Kidney epithelial cell (primary cell): ENCODE measurements at places on chromosomes 6 and 20.
A peak's percentile ranks its signal among the peaks of the same experiment; 100 is the strongest.

DNA sequence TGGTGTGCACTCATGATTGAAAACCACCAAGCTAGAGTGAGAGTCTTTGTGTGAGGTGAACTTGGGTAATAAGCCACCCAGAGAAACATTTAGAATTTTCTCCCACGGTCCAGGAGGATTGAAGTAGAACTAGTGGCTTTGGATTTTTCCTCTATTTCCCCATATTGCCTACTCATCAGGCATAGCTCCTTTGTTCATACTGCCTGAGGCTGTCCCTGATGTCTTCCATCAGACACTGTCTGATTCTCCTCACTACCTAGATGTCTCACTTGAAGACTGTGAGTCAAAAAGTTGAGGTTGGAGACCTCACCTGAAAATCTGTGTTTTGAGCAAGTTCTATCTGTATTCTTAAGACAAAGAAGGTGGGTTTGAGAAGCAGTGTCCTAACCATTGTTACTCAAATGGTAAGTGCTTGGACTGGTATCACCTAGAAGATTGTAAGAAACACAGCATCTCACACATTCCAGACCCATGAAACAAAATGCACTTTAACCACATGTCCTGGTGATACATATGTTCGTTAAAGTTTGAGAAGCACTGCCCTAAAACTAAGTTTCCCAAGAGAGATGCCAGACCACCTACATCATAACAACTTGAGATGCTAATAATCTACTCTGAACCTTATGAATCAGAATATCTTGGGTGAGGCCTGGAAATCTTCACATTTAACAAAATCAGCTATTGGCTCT, 523.4 kb upstream of the BTBD3 start:
- peak; percentile 39 for DNase-seq

- DNase-seq = no peak
Measured at GRCh38 chr6:35128496-35128895, 12.6 kb downstream of the TCP11 start.

DNA sequence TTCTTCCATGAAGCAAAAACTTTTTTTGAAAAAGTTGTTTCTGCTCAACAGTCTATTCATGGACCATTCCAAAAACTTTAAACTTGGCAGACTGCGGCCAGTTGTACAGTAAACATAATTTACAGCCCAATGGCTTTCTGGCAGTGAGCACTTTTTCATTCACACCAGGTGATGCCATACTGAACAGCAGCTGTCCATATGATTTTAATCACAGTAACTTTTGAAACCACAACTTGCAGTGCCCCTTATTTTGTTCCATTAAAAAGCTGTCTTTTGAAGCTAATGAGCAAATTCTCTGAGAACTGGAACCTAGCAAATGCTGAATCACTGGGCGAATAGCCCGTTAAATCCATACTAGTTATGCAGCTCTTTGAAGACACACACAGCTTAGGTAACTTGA, 576.6 kb downstream of the PTPRT start:
- no peak for DNase-seq

- DNase-seq = no peak
Measured at GRCh38 chr6:107817784-107818183, 6.3 kb downstream of the SCML4 start.

GRCh38 chr20:46398963-46399362, 7.5 kb downstream of the ELMO2 start:
- DNase-seq = no peak

- DNase-seq = peak; percentile 95
Measured at GRCh38 chr20:35320396-35321126, 28.3 kb upstream of the FAM83C start.

DNA sequence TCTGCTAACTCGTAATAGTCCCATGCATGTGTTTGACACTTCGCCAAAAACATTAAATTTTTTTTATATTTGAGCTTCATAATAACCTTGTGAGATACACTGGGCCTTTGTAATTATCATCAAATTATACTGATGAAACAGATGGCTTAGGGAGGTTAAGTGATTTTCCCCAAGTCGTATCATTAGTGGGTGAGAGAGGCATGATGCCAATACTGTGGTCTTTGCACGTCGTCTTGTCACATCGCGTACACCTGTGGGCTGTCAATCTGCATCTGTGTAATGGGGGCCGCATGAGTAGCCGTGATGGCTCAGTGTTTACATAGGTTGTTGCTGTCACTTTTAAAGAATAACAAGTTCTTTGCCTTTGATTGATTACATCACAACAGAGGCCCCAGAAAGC, 1.7 kb downstream of the PRL start:
- DNase-seq = no peak

GRCh38 chr20:5864873-5865587, 85.3 kb downstream of the TRMT6 start:
- no peak for DNase-seq

- DNase-seq = no peak
Measured at GRCh38 chr6:920512-920911, 227.6 kb upstream of the EXOC2 start.

GRCh38 chr20:33971147-33971975, 22.4 kb upstream of the RALY start:
- DNase-seq = no peak

GRCh38 chr6:10389739-10390494, 25.0 kb downstream of the TFAP2A start:
- no peak for DNase-seq

GRCh38 chr20:47785854-47786764, 828 bp upstream of the SULF2 start:
- DNase-seq = peak; percentile 34

DNA sequence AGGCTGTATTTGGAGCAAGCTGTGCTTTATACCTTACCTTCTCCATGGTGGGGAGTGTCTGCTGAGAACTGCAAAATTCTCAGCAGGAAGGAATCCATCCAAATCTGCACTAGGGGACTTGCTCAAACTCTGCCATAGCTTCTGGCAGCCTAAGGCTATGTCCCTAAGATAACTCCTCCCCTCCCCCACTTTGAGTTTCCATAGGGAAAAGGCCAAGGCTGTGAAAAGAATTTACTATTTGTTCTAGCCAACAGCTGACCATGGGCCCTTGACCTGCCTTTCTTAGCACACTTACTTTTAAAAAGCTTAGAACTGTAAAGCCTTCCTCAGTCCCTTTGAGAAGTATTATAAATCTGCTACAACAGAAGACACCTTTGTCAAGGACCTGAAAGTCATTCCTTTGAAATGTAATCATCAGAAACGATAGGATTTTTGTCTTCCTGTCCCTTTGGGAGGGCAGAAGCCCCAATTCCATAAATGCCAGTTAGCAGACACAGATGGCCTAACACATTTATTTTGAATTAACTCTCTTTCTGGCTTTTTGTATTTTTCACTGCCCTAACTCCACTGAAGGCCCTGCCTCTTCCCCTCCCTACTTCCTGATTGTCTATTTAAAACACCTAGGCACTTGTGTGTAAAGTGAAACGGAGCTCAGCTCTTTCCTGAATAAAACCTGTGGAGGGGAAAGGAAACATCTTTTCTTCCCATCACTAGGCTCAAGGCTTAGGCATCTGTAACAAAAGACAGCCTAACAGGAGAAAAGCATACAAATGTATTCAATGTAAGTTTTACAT, 157.1 kb downstream of the AKAP7 start:
- no peak for DNase-seq

DNA sequence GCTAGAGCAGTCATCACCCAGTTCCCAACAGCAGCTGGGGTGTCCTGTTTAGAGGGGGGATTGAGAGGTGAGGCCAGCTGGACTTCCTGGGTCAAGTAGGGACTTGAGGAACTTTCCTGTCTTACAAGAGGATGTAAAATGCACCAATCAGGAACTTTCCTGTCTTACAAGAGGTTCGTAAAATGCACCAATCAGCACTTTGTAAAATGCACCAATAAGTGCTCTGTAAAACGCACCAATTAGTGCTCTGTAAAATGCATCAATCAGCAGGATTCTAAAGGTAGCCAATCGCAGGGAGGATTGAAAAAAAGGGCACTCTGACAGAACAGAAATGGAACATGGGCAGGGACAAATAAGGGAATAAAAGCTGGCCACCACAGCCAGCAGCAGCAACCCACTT, 225.7 kb downstream of the GMPR start:
- DNase-seq = no peak

DNA sequence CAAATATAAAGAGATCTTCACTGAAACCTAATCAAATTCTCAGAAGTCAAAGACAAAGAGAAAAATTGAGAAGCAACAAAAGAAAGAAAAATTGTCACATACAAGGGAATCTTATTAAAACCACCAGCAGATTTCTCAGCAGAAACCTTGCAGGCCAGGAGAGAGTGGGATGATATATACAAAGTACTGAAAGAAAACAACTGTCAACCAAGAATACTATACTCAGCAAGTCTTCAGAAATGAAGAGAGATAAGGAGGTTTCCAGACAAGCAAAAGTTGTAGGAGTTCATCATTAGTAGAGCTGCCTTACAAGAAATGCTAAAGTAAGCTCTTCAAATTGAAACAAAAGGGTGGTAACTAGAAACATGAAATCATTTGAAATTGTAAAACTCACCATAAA, 345.6 kb downstream of the MAFB start:
- no peak for DNase-seq

- DNase-seq = no peak
Measured at GRCh38 chr20:32891926-32892660, 33.4 kb downstream of the EFCAB8 start.

DNA sequence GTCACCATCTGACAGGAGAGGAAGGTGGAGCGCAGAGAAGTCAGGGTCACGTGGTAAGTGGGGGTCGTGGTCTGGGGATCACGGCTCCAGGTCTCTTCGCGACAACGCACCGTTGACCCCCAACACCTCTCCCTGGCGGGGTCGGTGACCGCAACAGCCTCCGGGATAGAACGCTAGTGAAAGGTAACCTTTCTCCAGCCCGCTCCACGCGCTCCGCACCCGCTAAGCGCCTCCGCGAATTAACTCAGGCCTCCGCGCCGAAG, 600 bp upstream of the SYNJ2 start:
- no peak for DNase-seq

DNA sequence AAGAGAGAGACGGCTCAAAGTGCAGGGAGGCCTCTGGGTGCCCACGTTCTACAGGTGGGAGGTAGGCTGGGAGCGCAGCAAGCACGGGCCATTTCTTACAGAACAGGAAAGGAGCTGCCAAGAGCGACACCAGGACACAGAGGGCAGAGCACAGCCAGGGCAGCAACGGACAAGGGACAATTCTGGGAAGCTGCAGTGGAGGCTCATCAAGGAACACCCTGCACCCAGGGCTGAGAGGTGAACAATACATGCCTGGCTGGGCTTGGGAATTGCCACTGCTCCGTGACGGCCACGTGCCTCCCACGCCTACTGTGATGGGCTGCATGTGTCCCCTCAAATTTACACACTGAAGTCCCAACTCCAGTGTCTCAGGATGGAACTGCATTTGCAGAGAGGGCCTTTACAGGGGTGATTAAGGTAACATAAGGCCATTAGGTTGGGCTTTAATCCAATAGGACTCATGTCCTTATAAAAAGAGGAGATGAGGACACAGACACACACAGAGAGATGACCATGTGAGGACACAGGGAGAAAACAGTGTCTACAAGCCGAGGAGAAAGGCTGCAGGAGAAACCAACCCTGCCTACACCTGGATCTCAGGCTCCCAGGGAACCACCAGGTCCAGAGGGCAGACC, 13.6 kb downstream of the SERPINB6 start:
- no peak for DNase-seq

- DNase-seq = no peak
Measured at GRCh38 chr6:147633191-147633590, 124.7 kb downstream of the SAMD5 start.

GRCh38 chr6:157036245-157036711, 259.1 kb downstream of the ARID1B start:
- no peak for DNase-seq

DNA sequence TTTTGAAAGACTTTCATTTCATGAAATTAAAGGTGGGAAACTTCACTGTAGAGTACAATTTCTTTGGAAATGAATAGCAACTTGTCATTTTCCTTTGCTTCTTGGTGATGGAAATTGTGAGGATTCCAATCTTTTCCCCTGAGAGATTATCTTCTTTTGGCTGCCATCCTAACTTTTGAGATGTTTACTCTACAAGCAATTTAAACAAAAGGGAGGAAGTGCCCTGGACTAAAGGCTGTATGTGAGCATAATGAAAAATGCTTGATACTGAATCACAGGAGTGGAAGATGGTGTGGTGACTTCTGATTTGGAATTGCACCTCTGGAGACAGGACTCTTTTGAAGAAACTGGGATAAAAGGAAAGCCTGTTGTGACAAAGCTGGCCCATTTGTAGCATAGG, 43.1 kb upstream of the JAG1 start:
- DNase-seq = no peak

- DNase-seq = no peak
Measured at GRCh38 chr6:10603219-10603618, 82.1 kb downstream of the GCNT2 start.

GRCh38 chr6:37807656-37808055, 11.9 kb upstream of the ZFAND3 start:
- peak; percentile 48 for DNase-seq

DNA sequence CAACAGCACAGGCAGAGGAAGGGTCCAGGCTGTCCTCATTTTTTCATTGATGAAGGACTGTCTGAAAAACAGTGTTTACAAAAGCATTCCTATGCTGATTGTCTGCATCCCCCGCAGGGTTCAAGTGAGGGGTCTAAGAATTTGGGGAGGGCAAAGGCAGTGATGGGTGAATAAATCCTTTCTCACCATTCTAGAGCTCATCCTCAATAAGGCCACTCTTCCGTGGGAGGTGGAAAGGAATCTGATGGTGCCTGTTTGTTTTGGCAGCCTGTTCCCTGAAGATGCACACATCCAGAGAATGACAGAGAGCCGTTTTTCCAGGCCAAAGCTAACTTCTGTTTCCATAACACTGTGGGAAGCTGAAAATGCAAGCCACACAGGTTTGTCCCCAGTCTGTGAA, 164.5 kb downstream of the MOXD1 start:
- DNase-seq = peak; percentile 26

DNA sequence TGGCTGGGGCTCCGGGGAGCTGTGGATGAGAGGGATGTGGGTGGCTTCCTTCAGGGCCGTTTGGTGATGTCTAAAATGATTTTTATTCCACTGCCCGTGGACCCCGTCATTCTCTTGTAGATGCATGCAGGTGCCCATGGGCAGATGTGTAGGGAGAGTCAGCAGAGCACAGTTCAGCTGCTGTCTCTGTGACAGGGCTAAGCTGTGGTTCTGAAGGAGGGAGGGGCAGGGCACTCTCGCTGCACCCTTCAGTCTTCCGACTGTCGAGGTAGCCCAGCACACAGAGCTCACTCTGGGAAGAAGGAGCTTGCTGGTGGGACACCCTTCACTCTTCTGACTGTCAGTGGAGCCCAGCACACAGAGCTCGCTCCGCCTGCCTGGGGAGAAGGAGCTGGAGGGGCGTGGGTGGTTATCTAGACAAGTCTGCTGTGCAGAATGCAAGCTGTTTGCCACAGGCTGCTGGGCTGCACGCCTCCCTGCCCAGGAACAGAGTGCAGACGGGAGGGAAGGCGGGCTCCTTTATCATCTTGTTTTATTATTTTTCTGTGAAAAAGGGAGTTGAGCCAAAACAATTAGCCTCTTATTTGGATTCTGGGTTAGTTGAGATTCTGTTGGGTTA, 28.4 kb upstream of the ADRM1 start:
- peak; percentile 10 for DNase-seq

- no peak for DNase-seq
Measured at GRCh38 chr20:1332749-1333300, 3.9 kb upstream of the SDCBP2 start.

- DNase-seq = no peak
Measured at GRCh38 chr20:9613871-9614270, 99.5 kb downstream of the LAMP5 start.

- DNase-seq = peak; percentile 35
Measured at GRCh38 chr6:169172456-169172855, 81.2 kb downstream of the THBS2 start.
